ENCODE measurements at places on chromosomes 16 and 17. TPM values are rescaled to one million over a fixed set of nuclear protein-coding genes. Genes with fewer than 3 reads are reported as not detected.

DNA sequence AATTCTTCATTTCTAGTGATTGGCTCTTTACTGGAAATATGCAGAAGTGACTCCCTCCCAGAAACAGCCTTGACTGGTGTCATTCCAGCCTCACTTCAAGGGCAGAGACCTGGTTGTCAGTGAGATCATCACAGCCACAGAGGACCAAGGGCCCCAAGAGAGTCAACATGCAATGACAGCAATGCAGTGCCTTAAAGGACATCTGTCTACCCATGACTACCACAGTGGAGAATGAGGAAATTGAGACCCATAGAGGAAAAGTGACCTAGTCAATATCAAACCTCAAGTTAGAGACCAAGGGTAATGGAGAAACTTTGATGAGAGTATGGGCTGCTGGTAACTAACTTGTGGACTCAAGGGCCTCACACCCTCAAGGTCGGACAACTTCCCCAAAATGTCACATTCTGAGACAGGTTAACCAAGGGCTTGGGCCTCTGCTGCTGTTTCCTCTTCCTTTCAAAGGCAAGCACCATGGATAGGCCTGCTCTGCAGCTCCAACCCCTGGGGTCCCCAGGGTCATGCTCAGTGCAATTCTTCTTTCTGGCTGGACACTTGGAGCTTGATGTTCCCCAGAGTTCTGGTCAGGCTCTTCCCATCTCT is 11.3 kb downstream of the NOG start:
- DNase-seq = no peak

GRCh38 chr17:3827124-3827773 is 18.8 kb downstream of the NCBP3 start:
- DNase-seq = no peak

GRCh38 chr16:17367036-17367435 is 103.7 kb downstream of the XYLT1 start:
- no peak for DNase-seq

EVPLL gene
- not detected for polyA plus RNA-seq

GRCh38 chr17:78761789-78762406 is 20.2 kb downstream of the CYTH1 start:
- DNase-seq = no peak

GRCh38 chr17:81252326-81252986 is 13.3 kb downstream of the NDUFAF8 start:
- DNase-seq = no peak

- DNase-seq = no peak
These were observed 3.7 kb upstream of the NLK start for GRCh38 chr17:28038802-28039201.

TNRC6C gene
- polyA plus RNA-seq = 1.2 TPM

Data from AG04450 (cell line).